ENCODE measurements at places on chromosomes 4 and X.

- no peak for DNase-seq
Observed at GRCh38 chr4:176193126-176193525, 2.3 kb downstream of the SPATA4 start.

DNA sequence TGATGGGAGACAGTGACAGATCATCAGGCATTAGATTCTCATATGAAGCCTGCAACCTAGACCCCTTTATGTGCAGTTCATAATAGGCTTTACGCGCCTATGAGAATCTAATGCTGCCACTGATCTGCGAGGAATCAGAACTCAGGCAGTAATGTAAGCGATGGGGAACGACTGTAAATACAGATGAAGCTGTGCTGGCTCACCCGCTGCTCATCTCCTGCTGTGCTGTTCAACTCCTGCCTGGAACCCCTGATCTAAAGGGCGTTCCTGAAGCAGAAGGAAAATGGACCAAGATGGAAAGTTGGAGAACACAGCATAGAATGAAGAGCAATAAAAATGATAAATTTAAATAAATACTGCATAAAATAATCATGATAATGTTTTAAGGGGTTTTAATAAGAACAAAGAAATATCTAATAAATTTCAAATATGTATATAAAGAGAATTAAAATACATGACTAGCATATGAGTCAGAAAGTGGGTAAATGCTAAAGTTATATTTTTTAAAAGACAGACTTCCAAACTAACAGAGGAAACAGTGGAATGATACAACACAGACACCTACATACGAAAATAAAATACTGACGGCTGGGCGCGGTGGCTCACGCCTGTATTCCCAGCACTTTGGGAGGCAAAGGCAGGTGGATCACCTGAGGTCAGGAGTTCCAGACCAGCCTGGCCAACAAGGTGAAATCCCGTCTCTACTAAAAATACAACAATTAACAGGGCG lies 59.2 kb downstream of the RBM47 start:
- no peak for DNase-seq

GRCh38 chr4:88803600-88804096 lies 106.0 kb upstream of the NAP1L5 start:
- DNase-seq = no peak

- DNase-seq = no peak
Observed at GRCh38 chr4:184934961-184935360, 83.3 kb upstream of the HELT start.

GRCh38 chr4:113467581-113467980 lies 294.0 kb downstream of the CAMK2D start:
- DNase-seq = no peak

DNA sequence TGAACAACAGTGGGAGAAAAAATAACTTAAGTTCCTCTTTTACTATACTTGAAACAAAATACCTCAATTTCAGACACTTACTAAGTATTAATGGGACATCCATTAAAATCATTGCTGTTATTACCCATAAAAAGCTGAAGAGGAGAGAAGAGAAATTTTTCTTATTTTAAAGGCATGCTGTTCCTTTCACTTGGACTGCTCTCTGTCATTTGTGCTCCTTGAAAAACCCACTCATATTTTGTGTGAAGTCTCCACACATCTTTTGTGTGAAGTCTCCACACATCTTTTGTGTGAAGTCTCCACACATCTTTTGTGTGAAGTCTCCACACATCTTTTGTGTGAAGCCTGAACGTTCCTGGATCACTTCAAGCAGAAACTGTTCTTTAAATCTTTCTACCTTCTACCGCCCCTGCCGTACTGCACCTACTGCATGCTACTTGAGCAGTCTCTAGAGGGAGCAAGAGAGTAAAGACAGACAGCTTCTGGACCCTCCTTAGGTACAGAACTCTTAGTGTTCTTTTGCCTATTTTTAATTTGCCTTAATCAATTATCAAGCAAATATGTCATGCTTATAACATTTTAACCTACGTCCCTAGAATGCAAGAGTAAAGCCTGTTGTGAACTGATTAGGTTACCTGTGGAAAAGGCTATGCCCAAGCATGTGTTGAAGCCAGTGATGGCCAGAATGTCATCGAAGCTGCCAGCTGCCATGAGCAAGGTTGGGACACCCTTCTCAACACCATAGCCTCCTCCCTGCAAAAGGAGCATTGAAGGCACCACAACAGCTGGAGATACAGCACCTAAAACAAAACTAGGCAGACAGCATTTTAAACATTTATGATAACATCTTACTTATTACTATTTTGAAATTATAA lies 27.1 kb upstream of the SLC9B1 start:
- DNase-seq = peak; percentile 71

- peak; percentile 54 for DNase-seq
Observed at GRCh38 chr4:21879187-21879586, 69.4 kb downstream of the KCNIP4 start.

- DNase-seq = no peak
Observed at GRCh38 chr4:153497988-153498967, 32.1 kb downstream of the TMEM131L start.

DNA sequence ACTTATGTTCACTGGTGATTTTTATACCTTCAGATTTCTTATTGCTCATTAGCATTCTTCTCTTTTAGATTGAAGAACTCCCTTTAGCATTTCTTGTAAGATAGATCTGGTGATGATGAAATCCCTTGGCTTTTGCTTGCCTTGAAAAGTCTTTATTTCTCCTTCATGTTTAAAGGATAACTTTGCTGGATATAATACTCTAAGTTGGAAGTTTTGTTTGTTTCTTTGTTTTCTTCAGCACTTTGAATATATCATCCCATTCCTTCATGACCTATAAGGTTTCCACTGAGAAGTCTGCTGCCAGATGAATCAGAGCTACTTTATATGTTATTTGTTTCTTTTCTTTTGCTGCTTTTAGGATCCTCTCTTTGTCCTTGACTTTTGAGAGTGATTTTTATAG lies 18.5 kb downstream of the CC2D2A start:
- no peak for DNase-seq

DNA sequence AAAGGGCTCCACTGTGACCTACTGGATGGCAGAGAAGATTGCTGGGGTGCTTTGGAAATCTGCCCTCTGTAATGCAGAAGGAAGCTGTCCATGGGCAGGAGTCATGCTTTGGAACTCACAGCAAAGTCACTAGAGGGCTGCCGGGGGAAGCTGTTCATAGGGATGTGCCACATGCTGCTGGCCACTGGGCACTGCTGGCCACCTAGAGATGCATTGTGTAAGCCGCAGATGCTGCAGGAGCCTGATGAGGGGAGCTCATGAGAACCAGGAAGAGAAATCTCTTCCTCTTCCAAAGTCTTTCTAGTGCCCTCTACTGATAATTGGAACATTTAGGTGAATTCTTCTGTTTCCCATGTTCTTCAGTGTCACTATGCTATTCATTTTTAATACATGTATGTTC lies 31.2 kb upstream of the UXT start:
- DNase-seq = no peak

DNA sequence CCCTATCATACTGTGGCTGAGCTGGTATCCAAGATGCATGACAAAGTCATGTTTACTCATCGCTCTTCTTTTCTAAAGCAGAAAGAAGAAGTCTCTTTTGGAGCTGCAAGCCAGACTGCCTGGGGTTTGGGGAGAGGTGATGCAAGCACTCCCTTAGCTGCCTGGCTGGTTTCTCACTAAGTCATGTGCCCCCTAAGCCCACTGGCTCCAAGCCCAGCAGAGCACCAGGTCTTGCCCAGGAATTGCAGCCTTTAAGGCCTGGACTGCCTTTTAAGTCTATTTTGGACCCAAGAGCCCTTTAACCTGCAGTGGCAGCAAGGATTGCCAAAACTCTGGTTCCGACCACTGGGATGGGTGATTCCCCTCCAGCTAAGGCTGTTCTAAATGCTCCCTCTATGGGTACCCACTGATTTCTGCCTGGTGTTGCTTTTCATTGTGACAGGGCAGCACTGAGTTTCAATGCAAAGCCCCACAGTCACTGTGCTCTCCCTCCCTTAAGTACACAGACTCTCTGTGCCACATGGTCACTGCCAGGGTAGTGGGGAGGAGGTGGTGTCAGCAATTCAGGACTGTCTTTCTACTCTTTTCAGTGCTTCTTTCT lies 548.6 kb downstream of the TLL1 start:
- no peak for DNase-seq

GRCh38 chr4:21202959-21203358 lies 502.7 kb downstream of the PACRGL start:
- no peak for DNase-seq

GRCh38 chr4:102104278-102104677 lies 241.0 kb downstream of the SLC39A8 start:
- DNase-seq = no peak

- no peak for DNase-seq
Observed at GRCh38 chrX:78687586-78687985, 28.5 kb upstream of the RTL3 start.

DNA sequence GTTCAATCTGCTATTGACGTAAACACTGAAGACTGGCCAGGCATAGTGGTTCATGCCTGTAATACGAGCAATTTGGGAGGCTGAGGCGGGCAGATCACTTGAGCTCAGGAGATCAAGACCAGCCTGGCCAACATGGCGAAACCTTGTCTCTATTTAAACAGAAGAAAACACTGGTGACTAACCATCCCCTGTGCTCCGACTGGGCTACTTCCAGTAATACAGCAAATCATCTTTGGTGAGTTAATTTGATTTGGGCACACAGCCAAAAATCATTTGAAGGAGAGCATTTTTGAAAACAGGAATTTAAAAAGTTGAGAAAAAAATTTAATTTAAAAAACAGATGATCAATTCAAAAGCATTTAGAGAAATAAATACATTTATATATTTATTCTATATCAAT lies 52.0 kb downstream of the SEC24D start:
- no peak for DNase-seq

DNA sequence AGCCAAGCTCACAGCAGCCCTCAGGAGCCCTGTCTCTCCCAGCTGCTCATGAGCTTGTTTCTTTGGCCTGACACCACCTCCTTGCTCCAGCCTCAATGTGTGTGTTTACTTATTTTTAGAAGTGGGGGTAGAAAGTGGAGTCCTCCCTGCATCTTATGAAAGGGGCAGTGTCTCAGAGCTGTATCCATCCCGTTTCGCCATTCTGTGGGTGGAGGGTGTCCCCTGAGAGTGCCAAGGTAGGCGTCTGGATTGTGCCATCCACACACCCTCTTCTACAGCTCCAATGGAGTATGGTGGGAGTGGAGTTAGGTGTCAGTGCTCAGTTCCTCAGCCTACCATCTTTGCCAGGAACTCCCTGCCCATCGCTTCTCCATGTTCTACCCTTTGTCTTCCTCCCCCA lies 8.3 kb downstream of the SPON2 start:
- DNase-seq = no peak

DNA sequence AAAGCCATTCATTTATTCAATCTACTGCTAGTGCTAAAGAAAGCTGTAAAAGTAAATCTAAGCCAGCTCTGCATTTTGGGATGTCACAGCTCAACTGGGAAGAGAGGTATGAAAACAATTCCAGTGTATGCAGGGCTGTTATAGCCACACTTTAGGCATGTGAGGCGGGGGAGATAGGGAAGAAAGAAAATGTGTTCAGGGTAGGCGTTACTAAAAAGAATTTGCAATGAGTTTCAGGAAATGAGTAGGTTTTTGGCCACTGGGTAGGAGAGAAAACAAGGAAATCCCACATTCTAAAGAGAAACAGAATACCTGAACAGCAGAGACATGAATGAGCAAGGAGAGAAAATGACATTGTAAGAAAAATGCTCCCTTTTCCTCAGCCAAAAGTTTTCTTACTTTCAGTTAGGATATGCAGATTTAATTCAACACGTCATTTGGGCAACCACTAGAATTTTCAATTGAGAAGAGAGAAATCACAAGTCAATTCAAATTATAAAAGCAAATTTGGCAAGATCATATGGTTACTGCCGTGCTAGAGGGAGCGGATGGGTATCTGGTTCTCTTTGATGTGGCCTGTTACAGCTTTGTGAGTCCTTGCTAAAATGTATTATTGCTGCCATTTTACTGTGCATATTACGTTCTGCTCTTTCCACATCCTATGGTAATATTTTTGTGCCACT lies 226.3 kb downstream of the KCNIP4 start:
- no peak for DNase-seq

DNA sequence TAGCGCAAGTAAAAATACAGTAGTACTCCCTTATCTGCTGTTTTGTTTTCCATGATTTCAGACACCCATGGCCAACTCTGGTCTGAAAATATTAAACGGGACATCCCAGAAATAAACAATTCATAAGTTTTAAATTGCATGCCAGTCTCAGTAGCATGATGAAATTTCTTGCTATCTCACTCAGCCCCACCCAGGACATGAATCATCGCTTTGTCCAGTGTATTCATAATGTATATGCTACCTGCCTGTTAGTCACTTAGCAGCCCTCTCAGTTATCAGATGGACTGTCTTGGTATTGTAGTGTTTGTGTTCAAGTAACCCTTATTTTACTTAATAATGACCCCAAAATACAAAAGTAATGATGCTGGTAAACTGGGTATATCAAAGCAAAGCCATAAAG lies 158.2 kb upstream of the DDIT4L start:
- no peak for DNase-seq

- peak; percentile 52 for DNase-seq
Observed at GRCh38 chrX:74924449-74925224, 615 bp downstream of the NEXMIF start.

- no peak for DNase-seq
Observed at GRCh38 chr4:94011190-94011589, 182.6 kb downstream of the ATOH1 start.

DNA sequence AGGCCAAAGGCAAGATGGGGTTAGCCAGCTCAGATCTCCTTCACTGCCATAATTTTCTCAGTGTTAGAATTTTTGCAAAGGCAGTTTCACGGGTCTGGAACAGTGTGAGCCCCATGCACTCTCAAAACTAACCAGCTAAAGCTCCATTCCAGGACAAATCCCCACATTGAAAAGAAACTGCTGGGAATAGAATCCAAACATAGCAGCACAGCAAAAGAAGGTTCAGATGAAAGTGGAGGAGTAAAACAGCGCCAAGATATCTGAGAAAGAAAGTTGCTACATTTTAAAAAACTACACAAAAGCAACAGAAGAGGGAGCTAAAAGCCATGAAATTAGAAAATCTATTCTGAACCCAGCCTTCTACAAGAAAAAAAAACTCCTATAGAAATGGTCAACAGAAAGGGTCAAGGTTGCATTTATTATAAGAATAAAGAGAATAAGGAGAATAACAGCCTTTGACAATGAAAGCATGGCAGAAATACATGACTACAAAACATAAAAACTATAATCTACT lies 39.6 kb upstream of the SLC7A3 start:
- DNase-seq = peak; percentile 2

GRCh38 chr4:56370377-56370776 lies 16.9 kb downstream of the AASDH start:
- peak; percentile 11 for DNase-seq

DNA sequence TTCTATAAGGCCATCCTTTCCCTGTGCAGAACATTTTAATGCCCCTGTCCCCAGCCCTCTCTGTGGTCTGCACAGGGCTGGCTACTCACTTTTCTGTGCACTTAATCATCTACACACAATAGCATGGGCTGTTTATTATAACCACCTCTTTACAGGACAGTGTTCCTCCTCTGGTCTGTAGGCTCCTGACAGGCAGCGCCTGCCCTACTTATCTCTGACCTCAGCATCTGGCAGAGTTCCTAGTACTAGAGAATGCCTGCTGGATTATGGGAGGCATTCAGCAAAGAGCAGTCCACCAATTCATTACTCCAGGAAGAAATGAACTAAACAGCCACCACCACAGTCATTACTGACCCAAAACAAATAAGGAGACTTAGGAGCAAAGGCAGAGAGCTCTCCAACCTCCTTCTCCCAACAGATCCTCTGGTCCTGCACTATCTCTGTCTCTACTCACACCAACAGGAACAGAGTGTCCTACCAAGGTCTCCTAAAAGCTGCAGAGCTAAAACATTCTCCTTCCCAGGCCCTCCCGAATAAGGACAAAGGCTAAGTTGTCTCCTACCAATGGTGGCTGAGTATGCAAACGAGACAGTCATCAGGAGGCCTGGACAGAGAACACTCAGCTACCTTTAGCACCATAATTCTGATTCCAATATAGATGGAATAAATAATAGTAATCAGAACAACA lies 279.2 kb downstream of the QDPR start:
- no peak for DNase-seq
